Renal pelvis (tissue), 12 donors: ENCODE measurements at places on chromosomes 4 and X. TPM values are rescaled to one million over a fixed set of nuclear protein-coding genes. Genes with fewer than 3 reads are reported as not detected.
A peak's percentile ranks its signal among the peaks of the same experiment; 100 is the strongest.

The H2BW2 gene
- 0.83 TPM for polyA plus RNA-seq

The SMIM10L2A gene
- polyA plus RNA-seq = 11.7 TPM

DNA sequence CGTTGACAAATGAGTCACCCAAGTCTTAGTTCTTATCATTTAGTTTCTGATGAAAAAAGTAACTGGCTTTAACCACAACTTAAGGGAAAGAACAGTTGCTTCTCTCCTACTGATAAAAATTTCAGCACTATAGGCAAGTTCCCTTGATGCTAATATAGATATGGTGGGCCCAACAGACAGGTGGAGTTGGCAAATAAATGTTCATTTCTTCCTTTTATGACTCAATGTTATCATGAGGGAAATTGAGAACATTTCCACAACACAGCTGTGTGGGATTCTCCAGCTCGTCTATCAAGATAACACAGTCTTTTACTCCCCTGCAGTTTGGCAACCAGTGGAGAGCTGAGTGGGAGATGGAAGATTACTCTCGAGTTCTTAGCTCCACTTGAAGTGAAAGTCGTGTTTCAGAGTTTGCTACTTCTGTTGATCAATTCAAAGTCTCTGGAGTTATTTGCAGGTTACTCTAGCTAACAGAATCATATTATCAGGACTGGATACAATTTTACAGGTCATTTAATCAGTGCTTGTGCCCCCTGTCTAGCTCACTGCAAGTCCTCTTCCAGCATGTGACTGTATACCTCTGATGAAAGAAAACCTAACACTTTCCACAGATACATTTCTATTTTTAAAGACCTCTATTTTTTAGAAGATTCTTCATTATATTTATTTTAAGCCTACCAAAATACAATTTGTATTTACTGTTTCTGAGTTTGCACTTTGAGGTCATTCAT is 270.6 kb upstream of the GK2 start:
- no peak for DNase-seq

DNA sequence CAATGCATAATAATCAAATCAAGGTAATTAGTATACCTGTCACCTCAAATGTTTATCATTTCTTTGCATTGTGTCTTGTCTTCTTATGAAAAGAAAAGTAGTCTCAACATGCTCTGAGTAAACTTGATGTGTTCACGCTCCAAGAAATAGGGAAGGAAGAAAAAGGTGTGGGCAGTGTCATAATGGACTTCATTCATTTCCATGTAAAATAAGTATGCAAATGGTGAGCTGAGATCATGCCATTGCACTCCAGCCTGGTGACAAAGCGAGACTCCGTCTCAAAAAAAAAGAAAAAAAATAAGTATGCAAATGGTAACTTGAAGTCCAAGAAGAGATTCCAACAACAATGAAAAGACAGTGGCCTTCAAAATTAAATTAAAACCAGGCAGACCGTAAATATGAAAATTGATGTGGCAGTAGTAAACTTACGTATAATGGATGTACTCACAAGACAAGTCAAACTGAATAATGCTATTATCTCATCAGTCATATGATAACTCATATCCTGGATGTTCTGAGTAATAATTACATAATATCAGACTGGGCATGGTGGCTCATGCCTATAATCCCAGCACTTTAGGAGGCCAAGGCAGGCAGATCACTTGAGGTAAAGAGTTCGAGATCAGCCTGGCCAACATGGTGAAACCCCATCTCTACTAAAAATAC is 6.0 kb upstream of the CWH43 start:
- DNase-seq = no peak

DNA sequence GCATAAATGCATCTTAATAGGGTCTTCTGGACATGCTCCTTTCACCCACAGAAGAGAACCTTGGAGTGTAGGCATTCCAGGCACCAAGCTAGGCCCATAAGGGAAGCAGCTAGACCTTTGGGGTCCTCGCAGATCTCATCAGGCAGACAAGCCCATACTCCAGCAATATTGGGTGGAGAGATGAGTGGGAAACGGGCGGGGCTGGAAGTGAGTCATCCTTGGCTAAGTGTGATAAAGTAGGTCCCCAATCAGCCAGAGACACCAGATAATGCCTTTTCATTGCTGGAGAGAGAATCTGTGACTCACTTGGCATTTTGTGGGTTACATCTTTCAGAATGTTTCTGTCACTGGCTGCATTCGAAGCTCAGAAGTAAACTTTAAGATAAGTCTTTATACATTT is 133.3 kb upstream of the MBNL3 start:
- no peak for DNase-seq

DNA sequence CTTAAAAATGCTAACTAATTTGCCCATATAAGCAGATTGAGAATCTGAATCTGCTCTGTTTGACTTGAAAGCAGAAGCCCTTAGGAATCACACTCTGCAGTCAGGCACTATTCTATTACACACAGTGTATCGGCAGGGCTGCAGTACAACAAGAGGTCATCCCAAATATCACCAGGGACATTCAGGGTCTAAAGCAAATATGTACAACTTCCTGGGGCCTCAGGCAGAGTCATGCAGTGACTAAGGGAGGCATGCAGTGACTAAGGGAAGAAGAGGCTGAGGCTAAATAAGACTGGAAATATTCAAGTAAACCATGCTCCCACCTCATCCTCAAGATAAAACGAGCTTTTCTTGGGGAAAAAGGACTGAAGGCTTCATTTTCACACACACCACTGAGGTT is 20.9 kb downstream of the MAPK10 start:
- DNase-seq = no peak

GRCh38 chrX:39950018-39950688 is 147.6 kb downstream of the BCOR start:
- DNase-seq = no peak

- DNase-seq = no peak
These were observed 217.3 kb downstream of the DKK2 start for GRCh38 chr4:106818764-106819163.

DNA sequence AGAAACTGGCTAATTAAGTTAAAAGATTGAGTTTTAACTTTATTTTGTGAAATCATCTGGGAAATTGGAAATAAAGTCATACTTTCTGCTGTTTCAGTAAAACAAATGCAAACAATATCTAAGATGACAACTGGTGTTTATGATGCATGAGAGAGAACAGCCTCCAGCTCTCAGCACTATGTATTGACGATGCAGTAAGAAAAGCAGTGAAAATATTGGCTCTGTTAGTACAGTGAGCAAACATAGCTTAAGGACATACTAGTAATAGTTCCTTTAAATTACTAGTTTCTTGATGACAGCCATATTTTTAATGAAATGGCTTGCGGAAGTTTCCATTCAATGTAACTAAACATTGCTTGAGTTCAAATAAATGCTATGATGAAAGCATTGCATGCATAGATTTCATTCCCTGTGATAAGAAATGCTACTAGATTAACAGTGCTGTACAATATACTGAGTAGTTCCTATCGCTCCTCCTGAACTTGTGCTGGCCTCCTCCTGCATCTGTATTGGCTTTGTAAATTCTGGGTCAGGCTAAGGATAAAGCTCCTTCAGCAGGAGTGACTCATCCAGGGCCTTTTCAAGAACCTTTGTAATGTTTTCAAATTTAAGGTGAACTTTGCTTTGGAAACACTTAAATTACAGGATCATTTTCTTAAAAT is 11.6 kb downstream of the ARHGAP24 start:
- DNase-seq = no peak

DNA sequence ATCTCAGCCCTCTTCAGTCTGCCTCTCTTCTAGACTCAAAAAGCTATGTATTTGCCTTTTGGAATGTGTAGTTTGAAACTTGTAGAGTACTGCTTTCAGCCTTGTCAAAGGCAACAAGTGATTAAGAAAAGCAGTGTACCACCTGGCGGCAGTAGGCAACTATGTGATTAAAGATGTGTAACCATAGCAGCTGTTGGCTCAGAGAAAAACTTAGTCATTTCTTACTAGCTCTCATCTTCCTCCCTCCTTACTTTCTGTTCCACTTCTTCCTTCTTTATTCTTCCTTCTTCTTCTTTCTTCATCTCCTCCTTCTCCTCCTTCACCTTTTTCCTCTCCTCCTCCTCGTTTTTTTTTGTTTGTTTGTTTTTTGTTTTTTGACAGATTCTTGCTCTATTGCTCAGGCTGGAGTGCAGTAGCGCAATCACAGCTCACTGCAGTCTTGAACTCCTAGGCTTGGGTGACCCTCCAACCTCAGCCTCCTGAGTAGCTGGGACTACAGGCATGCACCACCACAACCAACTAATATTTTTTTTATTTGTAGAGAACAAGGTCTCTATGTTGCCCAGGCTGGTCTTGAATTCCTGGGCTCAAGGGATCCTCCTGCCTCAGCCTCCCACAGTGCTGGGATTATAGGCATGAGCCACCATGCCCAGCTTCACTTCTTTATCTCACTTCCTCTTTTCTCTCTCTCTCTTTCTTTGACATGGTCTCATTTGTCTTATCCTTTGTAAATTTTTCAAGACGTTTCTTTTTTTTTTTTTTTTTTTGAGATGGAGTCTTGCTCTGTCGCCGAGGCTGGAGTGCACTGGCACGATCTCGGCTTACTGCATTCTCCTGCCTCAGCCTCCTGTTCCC is 32.6 kb downstream of the ABHD18 start:
- DNase-seq = no peak

GRCh38 chr4:98939892-98940298 is 11.0 kb upstream of the EIF4E start:
- DNase-seq = peak; percentile 56

- no peak for DNase-seq
These were observed 21.4 kb upstream of the PJA1 start for GRCh38 chrX:69186651-69187050.
